ENCODE measurements at places on chromosomes 5 and 9.

GRCh38 chr5:128632264-128632663 lies 94.2 kb upstream of the FBN2 start:
- no peak for DNase-seq
- H3K4me1 ChIP-seq, result no peaks in the 10 kb centered on the region
- no peak overlapping the region for H3K27ac ChIP-seq
- H3K4me3 ChIP-seq, result no peak overlapping the region

GRCh38 chr5:41509399-41510175 lies 814 bp downstream of the PLCXD3 start:
- no peak overlapping the region for H3K4me3 ChIP-seq
- H3K36me3 ChIP-seq, result no peaks in the 10 kb centered on the region
- peaks cover 30% of the 10 kb centered on the region for H3K27me3 ChIP-seq
- H3K27ac ChIP-seq, result no peak overlapping the region

DNA sequence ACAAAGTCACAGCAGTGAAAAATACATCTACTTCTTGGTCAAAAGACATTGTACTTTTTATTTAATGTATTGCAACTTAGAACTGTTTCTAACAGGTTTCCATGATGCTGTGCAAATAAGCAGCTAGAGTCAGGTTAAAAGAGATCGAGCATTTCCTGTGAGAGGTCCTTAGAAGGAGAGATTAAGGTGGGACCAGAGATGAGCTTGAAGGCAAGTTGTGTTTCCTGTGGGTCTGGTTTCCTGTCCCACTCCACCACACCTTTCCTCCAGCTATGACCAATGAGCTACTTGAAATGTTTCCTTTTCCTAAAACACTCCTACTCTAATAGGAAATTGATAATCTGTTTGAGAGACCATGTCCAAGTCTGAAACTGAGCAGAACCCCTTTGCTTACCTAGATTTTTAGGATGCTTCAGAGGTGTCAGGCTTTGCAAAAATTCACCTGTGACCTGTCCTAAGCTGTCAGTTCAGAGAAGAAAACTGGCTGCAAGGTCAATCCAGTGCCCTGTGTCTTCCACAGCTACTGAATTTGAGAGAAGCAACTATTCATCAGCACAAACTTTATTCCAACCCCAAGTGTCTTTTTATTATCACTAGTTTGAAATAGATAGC lies 13.1 kb upstream of the RLN1 start:
- no peaks in the 10 kb centered on the region for H3K27me3 ChIP-seq
- H3K27ac ChIP-seq, result peak overlapping the region; percentile 83
- DNase-seq, result peak; percentile 49
- peaks cover 39% of the 10 kb centered on the region for H3K4me1 ChIP-seq
- peaks cover 43% of the 10 kb centered on the region for H3K36me3 ChIP-seq
- H3K4me3 ChIP-seq, result peak overlapping the region; percentile 33

DNA sequence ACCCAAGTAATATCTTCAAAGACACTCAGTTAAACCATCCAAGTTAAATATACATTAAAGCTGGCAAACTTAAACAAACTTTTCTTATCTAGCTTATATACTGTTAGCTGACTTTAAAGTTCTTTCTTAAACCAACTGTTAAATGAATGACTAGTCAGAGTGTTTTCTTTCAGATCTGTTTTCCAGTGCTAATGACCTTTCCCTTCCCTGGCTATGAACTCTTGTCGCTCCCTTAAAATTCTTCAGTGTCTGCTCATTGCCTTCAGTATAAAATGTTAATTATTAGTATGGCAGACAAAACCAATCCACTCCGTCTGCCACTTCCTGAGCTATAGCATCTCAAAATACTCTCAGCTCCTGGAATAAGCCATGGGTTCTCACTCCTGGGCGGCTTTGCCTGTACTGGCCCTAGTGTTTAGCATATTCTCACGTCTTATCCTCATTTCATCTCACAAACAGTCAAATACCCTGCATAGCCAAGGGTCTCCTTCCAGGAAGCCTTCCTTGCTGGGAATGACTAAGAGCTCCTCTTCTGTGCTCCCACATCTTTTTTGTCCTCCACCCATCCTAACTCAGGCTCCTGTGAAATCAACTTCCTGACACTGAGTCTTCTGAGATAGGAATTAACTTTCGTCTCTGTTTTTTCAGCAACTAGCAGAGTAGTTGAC lies 87.7 kb downstream of the VCAN start:
- peaks cover 18% of the 10 kb centered on the region for H3K27me3 ChIP-seq
- H3K4me3 ChIP-seq, result no peak overlapping the region
- H3K27ac ChIP-seq, result no peak overlapping the region
- H3K4me1 ChIP-seq, result no peaks in the 10 kb centered on the region

GRCh38 chr5:177098470-177099141 lies 11.9 kb downstream of the FGFR4 start:
- H3K4me3 ChIP-seq, result no peak overlapping the region
- peaks cover 2% of the 10 kb centered on the region for H3K27me3 ChIP-seq
- H3K36me3 ChIP-seq, result no peaks in the 10 kb centered on the region
- no peaks in the 10 kb centered on the region for H3K4me1 ChIP-seq
- no peak overlapping the region for H3K27ac ChIP-seq
- DNase-seq, result no peak

DNA sequence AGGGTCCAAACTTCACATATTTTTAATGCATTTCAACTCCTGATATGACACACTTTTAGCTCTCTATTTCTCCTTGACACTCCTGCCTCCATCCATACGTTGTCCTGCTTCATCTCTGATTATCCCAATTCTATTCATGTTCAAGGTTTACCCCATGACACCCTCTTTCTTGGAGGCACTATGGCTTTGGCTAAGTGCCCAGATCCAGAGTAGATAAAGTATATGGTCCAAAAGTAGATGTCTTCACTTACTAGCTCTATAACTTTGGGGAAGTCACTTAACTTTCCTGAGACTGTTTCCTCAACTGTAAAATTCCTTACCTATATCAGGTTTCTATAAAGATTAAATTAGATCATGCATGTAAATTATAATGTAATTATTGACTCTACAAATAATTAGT lies 36.1 kb downstream of the SLC22A5 start:
- no peak for DNase-seq
- H3K27ac ChIP-seq, result no peak overlapping the region
- peaks cover 4% of the 10 kb centered on the region for H3K27me3 ChIP-seq
- H3K4me1 ChIP-seq, result peaks cover 45% of the 10 kb centered on the region

DNA sequence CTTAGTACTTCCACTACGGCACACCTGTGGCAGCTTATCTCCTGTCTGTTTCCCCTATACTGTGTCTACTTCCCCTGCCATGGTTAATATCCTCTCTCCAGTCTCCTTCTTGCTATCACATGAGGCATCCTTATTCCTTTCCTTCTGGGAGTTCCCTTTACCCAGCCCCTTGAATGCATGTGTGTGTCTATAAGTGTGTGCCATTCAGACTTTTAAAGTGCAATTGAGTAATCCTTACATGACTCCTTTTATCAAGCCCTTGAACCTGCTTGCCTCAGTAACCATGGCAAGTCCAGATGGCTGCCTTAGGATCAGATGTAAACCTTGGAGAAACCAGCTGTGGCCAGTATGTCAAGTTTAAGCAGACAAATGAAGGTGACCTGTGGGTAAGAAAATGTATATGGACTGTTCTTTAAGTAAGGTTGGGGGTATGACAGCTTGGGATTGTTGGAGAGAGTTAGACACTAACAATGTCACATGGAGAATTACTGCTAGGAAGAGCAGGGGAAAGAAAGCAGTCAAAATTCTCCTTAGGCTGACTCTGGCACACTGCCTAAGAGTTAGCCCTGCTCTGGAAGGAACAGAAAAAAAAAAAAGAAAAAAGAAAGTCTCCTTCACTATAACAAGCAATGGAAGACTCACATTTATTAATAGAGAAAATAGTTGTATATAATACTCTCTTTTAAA lies 142.1 kb downstream of the HINT1 start:
- DNase-seq, result no peak
- H3K36me3 ChIP-seq, result no peaks in the 10 kb centered on the region
- no peak overlapping the region for H3K27ac ChIP-seq
- H3K4me3 ChIP-seq, result no peak overlapping the region
- H3K27me3 ChIP-seq, result no peaks in the 10 kb centered on the region
- H3K4me1 ChIP-seq, result no peaks in the 10 kb centered on the region

- H3K36me3 ChIP-seq, result no peaks in the 10 kb centered on the region
- no peaks in the 10 kb centered on the region for H3K4me1 ChIP-seq
- no peak for DNase-seq
- H3K27me3 ChIP-seq, result no peaks in the 10 kb centered on the region
- no peak overlapping the region for H3K4me3 ChIP-seq
These were observed 289.6 kb downstream of the KIF4B start for GRCh38 chr5:155303120-155303519.

DNA sequence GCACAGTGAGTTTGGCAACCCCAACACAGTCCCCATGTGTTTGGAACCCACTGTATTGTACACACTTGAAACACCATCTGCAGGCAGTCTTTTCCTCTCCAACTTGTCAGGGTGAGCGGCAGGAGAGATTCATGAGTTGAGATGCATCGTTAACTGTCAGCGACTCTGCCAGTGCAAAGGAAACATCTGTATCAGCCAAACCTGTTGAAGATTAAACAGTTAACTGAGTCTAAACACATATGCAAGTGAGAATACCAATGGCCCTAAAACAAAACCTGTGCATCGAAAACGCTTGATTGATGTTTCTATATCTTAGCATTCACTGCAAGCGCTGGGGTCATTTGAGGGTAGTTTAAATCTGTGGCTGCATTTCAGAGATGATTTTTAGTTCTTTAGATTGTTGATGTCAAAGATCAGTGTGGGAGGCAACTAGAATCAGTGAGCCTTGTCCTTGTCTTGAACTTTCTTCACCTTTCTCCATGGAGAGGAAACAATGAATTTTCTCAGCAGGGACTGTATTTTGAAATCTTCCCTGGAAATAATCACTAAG lies 41.3 kb upstream of the PAM start:
- H3K36me3 ChIP-seq, result no peaks in the 10 kb centered on the region
- no peaks in the 10 kb centered on the region for H3K4me1 ChIP-seq
- H3K27me3 ChIP-seq, result peaks cover 17% of the 10 kb centered on the region

- peaks cover 4% of the 10 kb centered on the region for H3K27me3 ChIP-seq
- no peak overlapping the region for H3K27ac ChIP-seq
- no peak overlapping the region for H3K4me3 ChIP-seq
- H3K36me3 ChIP-seq, result no peaks in the 10 kb centered on the region
- no peaks in the 10 kb centered on the region for H3K4me1 ChIP-seq
These were observed 12.4 kb upstream of the SIL1 start for GRCh38 chr5:139210585-139210984.

- H3K36me3 ChIP-seq, result peaks cover 3% of the 10 kb centered on the region
- no peak overlapping the region for H3K4me3 ChIP-seq
These were observed 46.3 kb downstream of the PHF2 start for GRCh38 chr9:93622691-93623090.

DNA sequence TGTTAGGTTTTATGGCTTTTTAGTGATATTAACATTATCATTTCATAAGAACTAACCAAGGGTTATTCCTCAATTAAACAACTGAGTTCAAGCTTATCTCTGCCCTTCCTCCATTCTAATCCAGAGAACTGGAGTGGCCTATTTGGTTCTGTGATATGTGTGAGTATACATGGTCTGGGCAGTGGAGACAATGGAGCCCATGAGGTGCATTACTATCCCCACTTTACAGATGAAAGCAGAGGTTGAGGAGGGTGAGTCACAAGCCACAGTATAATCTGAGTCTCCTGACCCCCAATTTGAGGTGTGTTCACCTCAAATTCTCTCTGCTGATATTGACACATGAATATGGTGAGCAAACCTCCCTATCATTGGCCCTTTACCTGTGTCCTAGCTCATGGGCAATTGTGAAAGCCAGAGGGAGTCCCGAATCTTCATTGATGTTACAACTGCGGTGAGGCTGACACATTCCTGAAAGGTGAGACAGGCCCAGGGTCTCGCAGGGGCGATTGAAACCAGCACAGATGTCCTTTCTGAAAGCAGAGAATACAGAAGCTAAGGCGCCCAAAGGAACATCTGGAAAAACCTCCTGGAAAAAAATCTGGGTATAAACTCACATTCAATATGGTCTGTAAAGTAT lies 217.2 kb downstream of the TARS1 start:
- no peak overlapping the region for H3K27ac ChIP-seq
- H3K36me3 ChIP-seq, result no peaks in the 10 kb centered on the region
- H3K4me3 ChIP-seq, result no peak overlapping the region
- H3K4me1 ChIP-seq, result no peaks in the 10 kb centered on the region
- H3K27me3 ChIP-seq, result peaks cover 4% of the 10 kb centered on the region

GRCh38 chr9:8905731-8906130 lies 1106.2 kb upstream of the DMAC1 start:
- no peak overlapping the region for H3K4me3 ChIP-seq
- no peak overlapping the region for H3K27ac ChIP-seq
- H3K27me3 ChIP-seq, result no peaks in the 10 kb centered on the region
- H3K36me3 ChIP-seq, result no peaks in the 10 kb centered on the region

DNA sequence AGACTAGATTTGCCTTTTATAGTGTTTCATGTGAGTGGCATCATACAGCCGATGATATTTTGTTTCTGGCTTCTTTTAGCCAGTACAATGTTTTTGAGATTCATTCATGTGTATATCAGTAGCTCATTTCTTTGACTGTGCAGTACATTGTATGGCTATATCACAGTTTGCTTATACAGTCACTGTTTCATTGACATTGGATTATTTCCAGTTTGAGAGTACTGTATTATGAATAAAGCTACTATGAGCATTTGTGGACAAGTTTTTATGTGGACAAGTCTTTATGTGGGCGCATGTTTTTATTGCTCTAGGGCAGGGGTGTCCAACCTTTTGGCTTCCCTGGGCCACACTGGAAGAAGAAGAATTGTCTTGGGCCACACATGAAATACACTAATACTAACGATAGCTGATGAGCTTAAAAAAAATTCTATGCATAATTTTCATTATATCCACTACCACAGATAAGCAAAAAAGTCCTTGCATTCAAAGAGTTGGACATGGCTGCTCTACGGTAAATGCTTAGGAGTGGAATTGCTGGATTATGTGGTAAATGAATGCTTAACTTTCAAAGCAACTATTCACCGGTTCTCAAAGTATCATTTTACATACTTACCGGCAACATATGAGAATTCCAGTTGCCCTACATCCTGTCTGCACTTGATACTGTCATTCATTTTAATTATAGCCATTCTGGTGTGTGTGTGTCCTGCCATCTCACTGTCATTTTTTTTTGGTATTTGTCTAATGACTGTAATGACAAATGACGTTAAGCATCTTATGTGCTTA lies 177.8 kb downstream of the RGS3 start:
- no peaks in the 10 kb centered on the region for H3K4me1 ChIP-seq
- H3K27me3 ChIP-seq, result peaks cover 20% of the 10 kb centered on the region
- H3K36me3 ChIP-seq, result no peaks in the 10 kb centered on the region
- H3K27ac ChIP-seq, result no peak overlapping the region
- DNase-seq, result no peak

GRCh38 chr5:87560528-87560927 lies 147.8 kb upstream of the CCNH start:
- no peak overlapping the region for H3K4me3 ChIP-seq
- no peaks in the 10 kb centered on the region for H3K27me3 ChIP-seq
- H3K36me3 ChIP-seq, result no peaks in the 10 kb centered on the region
- no peak overlapping the region for H3K27ac ChIP-seq
- no peak for DNase-seq

GRCh38 chr9:90301277-90301653 lies 341.4 kb downstream of the DIRAS2 start:
- no peak overlapping the region for H3K27ac ChIP-seq
- H3K27me3 ChIP-seq, result peaks cover 17% of the 10 kb centered on the region
- H3K36me3 ChIP-seq, result no peaks in the 10 kb centered on the region
- H3K4me1 ChIP-seq, result no peaks in the 10 kb centered on the region

- DNase-seq, result no peak
- H3K36me3 ChIP-seq, result no peaks in the 10 kb centered on the region
- no peak overlapping the region for H3K4me3 ChIP-seq
- H3K4me1 ChIP-seq, result no peaks in the 10 kb centered on the region
- no peaks in the 10 kb centered on the region for H3K27me3 ChIP-seq
These were observed 57.1 kb upstream of the PPP1R26 start for GRCh38 chr9:135422341-135422944.

- H3K4me1 ChIP-seq, result peaks cover 52% of the 10 kb centered on the region
- H3K27me3 ChIP-seq, result peaks cover 41% of the 10 kb centered on the region
- H3K36me3 ChIP-seq, result peaks cover 2% of the 10 kb centered on the region
- H3K4me3 ChIP-seq, result peak overlapping the region; percentile 91
These were observed 25.6 kb downstream of the OR2V2 start for GRCh38 chr5:181173027-181173419.
